A549 treated with CORT108297 at 1 μM for 4 hours (cell line): ENCODE measurements at places on chromosomes 5 and 9. TPM values are rescaled to one million over a fixed set of nuclear protein-coding genes. Genes with fewer than 3 reads are reported as not detected.

The TNFSF8 gene
- not detected in 5 replicates for total RNA-seq

The SH3TC2 gene
- total RNA-seq: 0.35 to 0.58 TPM (median 0.36 TPM) in 5 replicates

The TMEM215 gene
- 0.02 to 0.05 TPM in 2 of 5 replicates, not detected in the others for total RNA-seq

The CATSPER3 gene
- total RNA-seq: 0.23 to 0.48 TPM (median 0.41 TPM) in 5 replicates

The PCDHGA11 gene
- 0.02 to 0.03 TPM (median 0.02 TPM) in 4 of 5 replicates, not detected in the other for total RNA-seq

The LCN1 gene
- total RNA-seq: 0.12 TPM in 1 of 5 replicates, not detected in the others

The MAMDC2 gene
- total RNA-seq: 0.15 to 0.38 TPM (median 0.29 TPM) in 5 replicates

The ARL14EPL gene
- 0.07 to 0.43 TPM (median 0.14 TPM) in 5 replicates for total RNA-seq
